ENCODE measurements at places on chromosomes 3 and 15.

GRCh38 chr3:178584722-178585380 lies 48.6 kb downstream of the KCNMB2 start:
- peak; percentile 83 for DNase-seq

GRCh38 chr15:55283379-55284147 lies 6.0 kb downstream of the RAB27A start:
- no peak for DNase-seq

DNA sequence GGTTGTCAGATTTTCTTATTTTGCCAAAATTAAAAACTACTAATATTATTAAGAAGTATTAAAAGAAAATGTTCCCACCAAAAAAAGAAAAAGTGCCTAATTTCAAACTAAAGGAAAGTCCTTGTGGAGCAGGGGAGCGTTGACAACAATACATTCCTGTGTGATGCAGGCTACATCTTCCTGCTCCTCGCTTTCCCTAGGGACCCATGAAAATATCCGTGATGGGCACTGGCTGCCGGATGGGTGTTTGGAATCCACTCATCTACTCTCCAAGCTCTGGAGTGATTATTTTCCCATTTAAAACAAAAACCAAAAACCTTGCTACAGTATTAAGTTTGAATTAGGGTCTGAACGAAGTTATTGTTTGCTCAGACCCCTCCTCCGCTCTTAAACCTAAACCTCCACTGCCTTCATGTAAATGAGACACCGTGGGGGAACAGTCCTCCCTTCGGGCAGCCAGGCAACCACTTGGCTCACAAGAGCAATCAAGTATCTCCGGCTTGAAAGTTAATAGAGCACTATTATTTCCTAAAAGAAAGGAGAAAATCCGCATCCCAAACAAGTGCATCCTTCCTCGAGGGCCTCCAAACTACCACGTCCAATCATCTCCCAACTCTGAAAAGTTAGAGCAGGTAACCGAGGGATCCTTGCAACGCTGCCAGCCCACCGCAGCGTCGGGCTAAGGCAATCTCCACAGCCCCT lies 1.5 kb downstream of the ITGB5 start:
- peak; percentile 58 for DNase-seq

DNA sequence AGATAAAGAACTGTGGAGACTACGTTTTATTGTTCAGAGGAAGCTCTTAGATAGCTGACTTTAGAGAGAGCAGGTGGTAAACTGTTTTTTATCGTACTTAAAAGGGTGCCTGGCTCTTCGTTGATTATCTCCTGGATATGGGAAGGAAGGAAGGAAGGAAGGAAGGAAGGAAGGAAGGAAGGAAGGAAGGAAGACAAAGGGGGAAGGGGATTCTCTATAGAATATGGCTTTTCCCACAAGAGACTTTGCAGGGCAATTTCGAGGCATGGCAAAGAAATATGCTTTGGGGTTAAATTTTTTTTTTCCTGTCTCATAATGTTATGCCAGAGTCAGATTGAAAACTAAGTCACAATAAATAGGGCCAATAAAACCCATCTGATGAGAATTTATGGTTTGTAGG lies 271.9 kb upstream of the POU1F1 start:
- DNase-seq = no peak

DNA sequence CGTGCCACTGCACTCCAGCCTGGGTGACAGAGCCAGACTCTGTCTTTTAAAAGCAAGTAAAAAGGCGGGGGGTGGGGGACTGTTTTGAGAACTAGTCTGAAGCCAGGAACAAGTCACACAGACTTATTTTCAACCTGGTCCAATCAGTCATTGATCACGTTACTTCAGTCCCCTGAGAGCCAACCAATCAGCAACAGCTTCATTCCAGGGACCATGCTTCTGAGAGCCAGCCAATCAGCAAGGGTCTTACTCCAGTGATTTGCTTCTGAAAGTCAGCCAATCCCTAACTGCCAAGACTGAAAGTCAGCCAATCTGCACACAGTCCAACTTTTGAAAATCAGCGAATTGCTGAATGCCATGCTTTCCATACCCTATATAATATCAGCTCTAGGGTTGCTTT lies 48.6 kb upstream of the C15orf39 start:
- DNase-seq = no peak

DNA sequence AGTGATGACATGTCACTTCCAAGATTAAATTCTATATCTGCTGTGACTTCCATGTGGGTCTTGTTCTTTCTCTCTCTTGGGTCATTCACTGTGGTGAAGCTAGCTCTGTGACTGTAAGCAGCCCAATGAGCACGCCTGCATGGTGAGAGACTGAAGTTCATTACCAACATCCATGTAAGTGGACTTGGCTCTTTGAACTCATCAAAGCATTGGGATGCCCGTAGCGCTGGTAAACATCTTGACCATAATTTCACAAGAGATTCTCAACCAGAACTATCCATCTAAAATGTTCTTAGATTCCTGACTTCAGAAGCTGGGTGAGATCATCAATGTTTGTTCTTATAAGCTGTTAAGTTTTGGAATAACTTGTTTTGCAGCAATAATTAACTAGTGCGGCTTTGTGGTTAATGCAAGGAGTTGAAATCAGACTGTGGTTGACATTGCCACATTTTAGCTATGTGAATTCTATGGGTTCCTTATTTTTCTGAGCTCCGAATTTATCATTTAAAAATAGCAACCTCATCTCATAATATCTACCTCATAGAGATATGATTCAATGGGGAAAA lies 31.6 kb upstream of the LRRC3B start:
- no peak for DNase-seq

- no peak for DNase-seq
These were observed 19.2 kb downstream of the SLC41A3 start for GRCh38 chr3:126064627-126065258.

GRCh38 chr3:64185436-64185835 lies 39.8 kb downstream of the PRICKLE2 start:
- no peak for DNase-seq

DNA sequence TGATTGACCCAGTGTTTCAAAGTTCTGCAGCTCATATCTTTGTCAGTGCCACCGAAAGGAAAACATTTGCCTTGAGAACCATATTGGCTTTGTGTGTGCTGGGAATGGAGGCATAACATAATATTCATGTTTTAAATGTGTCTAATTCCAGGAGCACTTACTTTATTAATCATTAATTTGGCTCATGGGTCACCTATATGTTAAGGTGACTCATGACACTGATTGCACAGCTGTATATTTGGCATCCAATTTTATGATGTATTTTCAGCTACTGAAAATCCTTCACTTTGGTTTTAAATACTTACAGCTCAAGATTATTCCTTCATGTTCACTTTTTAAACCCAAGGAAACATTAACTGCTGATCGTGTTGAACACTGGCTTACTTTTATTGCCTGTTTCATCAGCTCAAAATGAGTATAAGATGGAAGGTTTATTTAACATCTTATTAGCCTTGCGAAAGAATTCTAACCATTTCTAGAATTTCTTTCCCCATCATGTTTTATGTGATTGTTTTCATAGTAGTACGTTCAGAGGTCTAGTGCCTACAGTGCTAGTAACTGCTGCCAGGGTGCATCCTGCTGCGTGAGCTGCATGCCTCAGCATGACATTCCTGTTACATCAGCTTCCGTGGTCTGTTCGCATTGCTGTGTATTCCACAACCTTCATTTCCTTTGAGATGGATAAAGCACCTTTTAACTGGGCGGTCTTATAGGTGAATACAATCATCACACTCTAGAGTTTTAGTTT lies 63.7 kb downstream of the LRCH3 start:
- no peak for DNase-seq

DNA sequence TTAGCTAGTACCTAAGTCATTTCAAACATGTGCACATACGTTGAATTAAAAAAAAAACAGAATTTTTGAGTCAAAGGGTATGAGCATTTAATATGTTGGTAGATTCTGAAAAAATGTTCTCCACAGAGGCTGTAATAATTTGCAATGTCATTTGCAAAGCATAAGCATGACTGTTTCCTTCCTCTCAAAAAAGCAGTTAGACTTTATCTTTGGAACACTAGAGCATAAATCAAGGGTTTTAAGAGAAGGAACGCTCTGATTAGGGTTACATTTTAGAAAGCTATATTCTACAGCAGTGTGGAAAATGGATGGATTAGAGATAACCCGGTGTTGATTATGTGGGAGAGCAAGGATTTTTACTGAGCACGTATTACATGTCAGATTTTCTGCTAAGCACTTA lies 193.7 kb downstream of the WDR72 start:
- DNase-seq = no peak

DNA sequence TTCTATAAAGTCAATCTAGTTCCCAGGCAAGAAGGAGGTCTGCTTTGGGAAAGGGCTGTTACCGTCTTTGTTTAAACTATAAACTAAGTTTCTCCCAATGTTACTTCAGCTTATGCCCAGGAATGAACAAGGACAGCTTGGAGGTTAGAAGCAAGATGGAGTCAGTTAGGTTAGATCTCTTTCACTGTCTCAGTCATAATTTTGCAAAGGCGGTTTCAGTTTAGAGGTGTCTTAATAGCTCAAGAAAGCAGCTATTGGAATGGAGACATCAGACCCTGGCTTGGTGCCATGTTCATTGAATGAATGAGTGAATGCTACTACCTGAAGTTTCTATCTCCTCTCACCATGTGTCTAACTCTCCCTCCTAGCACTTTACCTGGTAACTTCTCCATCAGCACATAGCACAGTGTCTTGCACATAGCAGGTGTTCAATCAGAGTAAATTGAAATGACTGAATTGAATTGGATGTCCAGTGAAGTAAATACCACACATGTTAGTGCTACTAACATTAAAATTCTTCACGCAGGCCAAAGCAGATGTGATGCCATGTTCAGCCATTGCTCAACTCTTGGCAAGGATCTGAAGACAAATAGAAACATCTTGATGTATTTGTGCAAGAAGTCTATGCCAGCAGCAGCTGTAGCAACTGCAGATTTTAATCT lies 28.2 kb downstream of the CLEC3B start:
- no peak for DNase-seq

GRCh38 chr3:52650439-52650838 lies 35.3 kb downstream of the PBRM1 start:
- DNase-seq = no peak

GRCh38 chr3:8840556-8840955 lies 71.1 kb upstream of the OXTR start:
- DNase-seq = no peak

DNA sequence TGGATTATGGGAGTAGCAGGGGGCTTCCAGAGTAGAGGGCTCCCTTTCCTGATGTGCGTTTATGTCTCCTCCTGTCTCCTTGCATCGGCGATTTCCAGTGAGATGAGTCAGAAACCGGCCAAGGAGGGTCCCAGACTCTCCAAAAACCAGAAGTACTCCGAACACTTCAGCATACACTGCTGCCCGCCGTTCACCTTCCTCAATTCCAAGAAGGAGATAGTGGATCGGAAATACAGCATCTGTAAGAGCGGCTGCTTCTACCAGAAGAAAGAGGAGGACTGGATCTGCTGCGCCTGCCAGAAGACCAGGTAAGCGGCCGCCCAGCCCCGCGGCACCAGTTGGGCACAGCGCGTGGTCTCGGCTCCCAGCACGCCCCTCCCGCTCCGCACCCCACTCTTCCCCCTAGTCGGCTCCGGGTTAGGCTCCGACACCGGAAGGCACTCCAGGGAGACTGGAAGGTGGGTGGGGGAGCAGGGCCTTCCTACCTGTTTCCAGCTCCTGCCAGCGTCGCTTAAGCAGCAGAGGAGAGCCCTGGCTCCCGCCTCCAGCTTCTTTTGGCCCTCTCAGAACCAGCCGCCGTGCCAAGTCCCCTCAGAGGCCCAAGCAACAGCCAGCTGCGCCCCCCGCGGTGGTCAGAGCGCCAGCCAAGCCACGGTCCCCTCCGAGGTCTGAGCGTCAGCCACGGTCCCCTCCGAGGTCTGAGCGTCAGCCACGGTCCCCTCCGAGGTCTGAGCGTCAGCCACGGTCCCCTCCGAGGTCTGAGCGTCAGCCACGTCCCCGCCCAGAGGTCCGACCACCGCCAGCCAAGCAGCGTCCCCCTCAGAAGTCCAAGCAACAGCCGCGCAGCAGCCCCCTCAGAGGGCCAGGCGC lies 34.7 kb downstream of the MOBP start:
- peak; percentile 33 for DNase-seq

GRCh38 chr15:61480863-61481262 lies 251.8 kb upstream of the RORA start:
- no peak for DNase-seq

DNA sequence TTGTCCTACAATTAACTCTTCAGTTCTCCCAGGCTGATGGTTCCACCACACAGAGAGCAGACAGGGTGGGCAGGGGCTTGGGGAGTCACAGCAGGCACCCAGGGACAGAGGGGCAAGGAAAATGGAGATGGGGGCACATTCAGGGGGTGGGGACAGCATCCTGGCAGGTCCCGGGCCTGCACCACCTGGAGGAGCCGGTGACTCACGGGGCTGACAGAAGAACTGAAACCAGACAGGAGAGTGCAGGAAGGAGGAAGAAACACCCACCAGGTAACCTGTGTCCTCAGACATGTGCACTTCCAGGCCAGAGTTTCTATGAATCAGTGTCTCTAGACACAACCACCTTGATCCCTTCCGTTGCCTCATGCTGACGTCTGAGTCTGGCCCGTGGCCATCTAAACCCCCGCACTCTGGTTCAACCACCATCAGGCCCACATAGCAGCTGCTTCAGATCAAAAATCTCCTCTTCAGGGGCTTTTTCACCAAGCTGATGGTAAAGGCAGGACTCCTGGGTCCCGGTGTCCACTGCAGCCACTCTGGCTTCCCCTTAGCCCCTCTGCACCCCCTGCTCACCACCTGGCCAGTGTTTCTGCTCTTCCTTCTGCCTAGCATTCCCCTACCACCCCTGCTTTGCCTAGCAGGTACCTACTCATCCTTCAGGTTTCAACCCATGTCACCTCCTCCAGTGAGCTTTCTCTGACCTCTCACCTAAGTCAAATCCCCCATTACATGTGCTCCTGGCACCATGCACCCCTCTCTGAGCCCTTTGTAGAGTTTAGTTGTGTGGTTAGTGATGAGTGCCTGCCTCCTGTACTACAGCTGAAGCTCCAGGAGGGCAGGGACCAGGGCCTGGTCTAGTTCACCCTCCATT lies 16.5 kb upstream of the CYP11A1 start:
- DNase-seq = no peak

DNA sequence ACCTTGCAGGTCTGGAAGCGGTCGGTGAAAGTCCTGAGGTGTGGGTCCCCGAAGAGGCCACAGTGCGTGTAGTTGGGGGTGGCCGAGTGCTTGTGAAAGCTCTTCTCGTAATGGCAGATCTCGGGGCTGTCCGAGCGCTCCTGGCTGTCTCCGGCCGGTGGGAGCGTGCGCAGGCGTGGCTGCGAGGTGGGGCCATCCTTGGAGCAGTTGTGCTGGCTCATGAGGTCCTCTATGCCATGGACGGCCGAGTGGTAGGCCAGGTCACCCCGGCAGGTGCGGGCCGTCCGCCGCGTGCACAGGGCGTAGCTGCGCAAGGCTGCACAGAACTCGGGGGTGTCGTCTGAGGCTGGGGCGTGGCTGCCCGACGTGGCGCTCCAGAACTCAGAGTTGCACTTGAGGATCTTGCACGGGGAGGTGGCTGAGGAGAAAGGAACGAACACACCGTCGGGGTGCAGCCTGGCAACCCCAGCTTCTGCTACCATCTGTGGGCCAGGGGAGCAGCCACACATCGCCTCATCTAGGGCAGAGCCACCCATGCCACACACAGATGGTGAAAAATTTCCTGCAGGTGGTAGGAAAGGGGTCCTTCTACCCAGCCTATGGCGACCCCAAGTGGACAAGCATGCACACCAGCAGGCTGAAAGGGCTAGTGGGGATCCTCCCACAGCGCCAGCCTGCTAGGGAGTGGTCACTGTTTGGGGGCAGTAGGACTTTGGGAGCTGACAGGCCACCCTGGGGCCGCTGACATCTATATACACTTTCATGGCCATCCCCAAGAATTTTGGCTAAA lies 36.7 kb downstream of the RGMA start:
- DNase-seq = no peak

Measured in NCI-H1105 treated with DMSO at 0.1 percent for 48 hours (cell line).